Transverse colon (tissue), 4 donors: ENCODE measurements at places on chromosomes 1 and 21.

DNA sequence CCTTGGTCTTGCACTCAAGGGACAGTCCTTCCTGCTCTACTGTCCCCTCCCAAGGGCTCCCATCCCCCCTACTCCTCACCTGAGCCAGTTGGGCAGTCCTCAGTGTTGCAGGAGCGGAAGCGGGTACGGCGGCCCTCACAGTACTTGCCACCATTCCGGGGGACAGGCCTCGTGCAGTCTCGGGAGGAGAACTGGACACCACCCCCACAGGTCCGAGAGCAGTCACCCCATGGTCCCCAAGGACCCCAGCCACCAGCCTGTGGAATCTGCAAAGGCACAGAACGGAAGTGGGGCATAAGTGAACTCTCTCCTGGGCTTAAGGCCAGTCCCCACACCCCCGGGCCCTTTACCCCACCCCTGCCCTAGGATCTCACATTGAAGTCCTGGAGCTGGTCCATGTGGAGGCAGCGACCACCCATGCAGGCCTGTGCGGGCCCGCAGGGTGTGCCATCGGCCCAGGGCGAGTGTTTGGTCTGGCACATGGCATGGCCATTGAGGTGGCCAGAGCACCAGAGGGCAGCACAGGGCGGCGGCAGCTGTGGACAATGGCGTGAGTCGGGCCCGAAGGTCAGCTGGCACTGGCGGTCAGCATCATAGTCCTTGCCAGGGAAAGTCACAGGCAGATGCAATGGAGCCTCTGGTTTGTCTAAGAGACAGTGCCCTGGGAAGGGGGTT is 5.2 kb downstream of the ADAMTS4 start:
- no peak for DNase-seq

- DNase-seq = no peak
Measured at GRCh38 chr1:98733782-98734112, 72.2 kb downstream of the SNX7 start.

GRCh38 chr1:245926888-245927287 is 580.2 kb downstream of the SMYD3 start:
- no peak for DNase-seq

DNA sequence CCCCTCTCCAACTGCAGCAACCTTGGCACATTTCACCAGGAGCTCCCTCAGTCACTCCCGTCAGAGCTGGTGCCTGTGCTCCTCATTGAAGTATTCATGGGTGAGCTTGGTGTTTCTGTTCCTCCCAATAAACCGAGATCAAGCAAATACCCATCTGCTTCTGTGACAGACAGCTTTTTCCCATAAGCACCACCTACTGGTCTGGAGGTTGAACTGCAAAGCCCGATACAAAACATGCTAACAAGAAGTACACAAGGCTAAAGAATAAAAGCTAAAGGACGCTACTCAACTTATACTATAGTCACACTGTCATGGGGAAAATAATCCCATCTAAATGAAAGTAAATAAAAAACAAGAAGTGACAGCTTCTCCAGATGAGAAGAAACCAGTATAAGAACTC is 111.9 kb upstream of the C21orf91 start:
- DNase-seq = no peak

DNA sequence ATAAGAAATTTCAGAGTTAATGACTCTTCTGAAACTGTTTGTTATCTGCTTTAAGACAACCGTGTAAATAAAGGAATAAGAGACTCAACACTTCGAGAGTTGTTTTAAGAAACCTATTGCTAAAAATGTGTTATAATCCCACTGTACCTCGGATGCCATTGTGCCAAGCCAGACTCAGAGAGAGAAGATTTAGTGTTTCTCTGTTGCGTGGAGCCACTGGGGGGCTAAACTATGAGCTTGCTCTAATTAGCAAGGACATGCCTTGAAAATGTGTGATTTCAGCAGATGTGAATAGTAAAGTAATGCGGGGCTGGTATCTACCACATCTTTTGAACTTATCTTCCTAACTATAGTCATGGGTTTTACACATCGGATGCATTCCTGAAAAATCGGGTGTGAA is 56.2 kb upstream of the TARBP1 start:
- DNase-seq = no peak

GRCh38 chr1:162329826-162330225 is 46.8 kb downstream of the SPATA46 start:
- DNase-seq = no peak

DNA sequence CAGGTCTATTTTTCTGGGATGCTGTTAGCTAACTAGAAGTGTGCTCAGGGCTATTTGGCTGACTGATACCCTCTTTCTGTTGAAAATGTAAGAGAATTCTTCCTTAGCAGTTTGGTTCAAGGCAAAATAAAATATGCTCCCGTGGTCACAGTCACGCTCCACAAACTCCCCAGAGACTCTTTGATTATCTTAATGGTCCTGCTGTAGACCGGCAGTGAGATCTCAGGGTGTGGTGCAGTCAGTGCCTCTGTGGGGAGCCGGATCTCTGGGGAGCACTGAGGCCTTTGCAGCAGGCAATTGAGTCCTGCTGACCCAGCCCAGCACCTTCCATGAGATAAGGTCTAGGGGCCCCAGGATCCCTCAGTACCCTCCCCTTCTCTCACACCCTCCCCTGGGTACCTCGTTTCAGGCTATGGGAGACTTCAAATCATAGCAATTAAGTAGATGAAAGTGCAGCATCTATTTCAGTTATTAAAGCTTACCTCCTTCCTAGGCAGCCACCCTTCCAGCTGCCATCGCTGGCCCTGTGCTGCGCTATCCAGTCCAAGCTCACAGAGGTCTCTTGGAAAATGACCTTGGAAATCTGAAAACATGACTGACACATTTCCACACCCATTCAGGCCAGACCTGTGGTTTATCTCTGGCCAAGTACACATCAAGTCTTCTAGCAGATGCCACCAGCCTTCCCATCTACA is 98.1 kb downstream of the SEC16B start:
- DNase-seq = no peak

DNA sequence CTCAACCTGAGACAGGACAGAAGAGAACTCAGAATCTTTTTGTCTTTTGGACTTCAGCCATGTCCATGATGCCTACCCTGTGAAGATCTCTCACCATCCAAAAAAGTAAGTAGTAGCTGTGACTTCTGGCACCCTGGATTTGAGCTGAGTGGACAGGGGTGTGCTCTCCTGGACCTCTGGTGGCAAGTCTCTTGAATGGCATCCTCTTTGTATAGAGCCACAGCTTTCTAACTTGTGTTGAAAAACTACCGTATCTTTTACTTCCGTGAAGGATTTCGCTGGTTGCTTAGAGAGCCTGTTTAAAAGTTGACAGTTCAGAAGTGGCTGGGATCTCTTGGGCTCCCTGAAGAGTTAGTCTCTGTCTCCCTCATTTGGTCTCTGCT is 1.8 kb downstream of the MFN2 start:
- no peak for DNase-seq
